Fibroblast of lung (primary cell): ENCODE measurements at places on chromosomes 7 and 10.

GRCh38 chr10:33099748-33100147 is 141.7 kb upstream of the ITGB1 start:
- peak; percentile 88 for DNase-seq

DNA sequence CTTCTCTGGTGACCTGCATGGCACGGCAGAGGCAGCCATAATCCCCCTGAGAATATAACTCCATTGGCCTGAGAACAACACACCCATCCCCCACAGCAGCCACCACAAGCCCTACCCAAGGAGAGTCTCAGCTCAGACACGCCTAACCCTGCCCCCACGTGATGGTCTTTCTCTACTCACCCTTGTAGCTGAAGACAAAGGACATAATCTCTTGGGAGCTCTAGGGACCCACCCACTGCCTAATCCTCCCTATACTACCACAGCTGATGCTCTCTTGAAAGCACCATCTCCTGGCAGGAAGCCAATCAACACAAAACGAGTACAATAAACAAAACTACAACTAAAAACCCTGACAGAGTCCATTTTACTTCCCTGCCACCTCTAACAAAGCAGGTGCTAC is 30.7 kb upstream of the HPSE2 start:
- no peak for DNase-seq

DNA sequence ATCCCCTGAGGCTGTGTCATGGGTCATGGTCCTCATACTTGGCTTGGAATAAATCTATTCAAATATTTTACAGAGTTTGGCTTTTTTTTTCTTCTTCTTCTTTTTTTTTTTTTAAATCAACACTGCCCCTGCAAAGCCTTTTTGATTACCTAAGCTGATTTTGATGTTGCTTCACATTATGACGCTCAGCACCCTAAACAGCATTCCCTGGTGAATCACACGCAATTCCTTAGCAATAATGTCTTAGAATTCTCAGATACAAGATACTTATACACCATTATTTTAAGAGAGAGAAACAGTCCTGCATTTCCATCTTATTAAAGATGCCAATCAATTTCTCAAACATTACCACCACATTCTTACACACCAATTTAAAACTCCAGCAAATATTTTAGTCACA is 323.7 kb upstream of the IGFBP3 start:
- peak; percentile 42 for DNase-seq

- DNase-seq: no peak
Measured at GRCh38 chr10:119541459-119542356, 811 bp downstream of the RGS10 start.

GRCh38 chr7:91264924-91265681 is 870 bp downstream of the FZD1 start:
- peak; percentile 84 for DNase-seq

- DNase-seq: peak; percentile 68
Measured at GRCh38 chr7:112162142-112162766, 43.9 kb downstream of the DOCK4 start.

- no peak for DNase-seq
Measured at GRCh38 chr7:150940431-150941102, 37.6 kb downstream of the KCNH2 start.

GRCh38 chr10:50438049-50438936 is 185.5 kb downstream of the SGMS1 start:
- no peak for DNase-seq

DNA sequence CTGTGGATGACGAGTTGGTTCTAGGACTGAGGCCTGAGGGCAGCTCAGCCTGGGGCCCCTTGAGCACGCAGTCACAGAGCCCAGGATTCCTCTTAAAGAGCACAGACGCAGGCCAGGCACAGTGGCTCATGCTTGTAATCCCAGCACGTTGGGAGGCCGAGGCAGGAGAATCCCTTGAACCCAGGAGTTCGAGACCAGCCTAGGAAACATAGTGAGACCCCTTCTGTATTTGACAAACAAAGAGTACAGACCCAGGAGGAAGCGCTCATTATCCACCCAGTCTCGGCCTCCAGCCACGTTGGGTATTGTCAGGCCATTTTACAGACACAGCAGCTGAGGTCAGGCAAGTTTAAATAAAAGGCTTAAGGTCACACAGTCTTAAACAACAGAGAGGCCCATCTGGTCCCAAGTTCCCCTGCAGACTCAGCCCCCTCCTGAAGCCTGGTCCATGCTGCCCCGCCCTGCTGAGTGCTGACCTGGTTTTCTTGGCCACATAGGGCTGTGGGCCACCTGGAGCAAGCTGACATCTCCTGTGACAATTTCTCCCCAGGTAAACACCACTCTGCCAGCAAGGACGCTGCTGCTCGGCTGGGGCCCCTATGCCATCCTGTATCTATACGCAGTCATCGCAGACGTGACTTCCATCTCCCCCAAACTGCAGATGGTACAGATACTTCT is 12.6 kb downstream of the RGR start:
- DNase-seq: no peak

DNA sequence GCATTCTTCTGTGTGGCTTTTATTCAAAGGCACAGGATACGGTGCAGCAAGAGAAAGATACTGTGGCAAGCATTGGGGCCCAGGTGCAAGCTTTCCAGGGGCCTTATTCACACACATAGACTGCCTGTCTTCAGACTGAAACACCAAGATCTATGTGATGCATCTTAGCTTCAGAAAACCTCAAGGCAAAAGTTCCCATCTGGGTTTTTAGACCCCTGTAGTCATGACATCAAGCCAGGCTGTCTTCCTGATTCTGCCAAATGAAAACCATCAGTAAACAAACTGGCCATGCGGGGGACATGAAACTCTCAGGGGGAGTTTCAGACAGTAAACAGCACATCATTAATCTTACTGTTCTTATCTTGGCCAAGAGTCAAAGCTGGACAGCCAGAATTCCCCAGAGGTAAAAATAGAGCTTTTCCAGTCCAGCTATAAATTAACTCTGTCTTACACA is 9.8 kb downstream of the AGBL3 start:
- peak; percentile 16 for DNase-seq

DNA sequence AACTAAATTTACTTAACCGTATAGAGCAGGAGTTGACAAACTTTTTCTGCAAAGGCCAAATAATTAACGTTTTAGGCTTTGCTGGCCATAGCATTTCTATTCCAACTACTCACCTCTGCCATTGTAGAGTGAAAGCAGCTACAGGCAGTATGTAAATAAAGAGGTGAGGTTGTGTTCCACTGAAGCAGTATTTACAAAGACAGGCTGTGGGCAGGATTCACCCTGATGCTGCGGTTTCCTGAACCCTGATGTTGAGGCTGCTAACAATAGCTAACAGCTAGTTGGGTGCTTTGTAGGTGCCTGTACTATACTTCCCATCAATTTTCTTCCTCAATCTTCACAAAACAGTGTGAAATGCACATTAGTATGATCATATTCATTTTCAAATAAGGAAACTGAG is 47.0 kb upstream of the LAMB1 start:
- no peak for DNase-seq

GRCh38 chr10:61708846-61709245 is 46.1 kb downstream of the CABCOCO1 start:
- no peak for DNase-seq

GRCh38 chr10:88045656-88046415 is 182.4 kb downstream of the PTEN start:
- DNase-seq: no peak

DNA sequence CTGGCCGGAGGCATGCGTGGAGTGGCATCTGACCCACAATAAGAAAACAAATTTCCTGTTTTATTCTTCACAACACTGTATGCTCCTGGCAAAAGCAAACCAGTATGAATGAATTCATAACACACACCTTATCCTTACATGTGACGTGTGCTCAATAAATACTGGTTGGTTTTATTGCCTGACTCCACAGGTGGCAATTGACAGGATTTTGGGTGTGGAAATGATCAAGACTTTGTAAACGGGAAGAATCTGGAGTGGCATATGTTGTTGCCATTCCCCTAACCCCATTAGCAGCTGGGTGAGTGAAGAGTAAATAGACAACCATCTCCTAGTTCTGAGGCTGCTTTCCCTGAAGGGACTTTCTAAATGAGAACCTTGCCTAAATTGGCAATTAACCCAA is 215.5 kb upstream of the AOAH start:
- no peak for DNase-seq

GRCh38 chr7:27972276-27972675 is 208.3 kb downstream of the JAZF1 start:
- DNase-seq: no peak

DNA sequence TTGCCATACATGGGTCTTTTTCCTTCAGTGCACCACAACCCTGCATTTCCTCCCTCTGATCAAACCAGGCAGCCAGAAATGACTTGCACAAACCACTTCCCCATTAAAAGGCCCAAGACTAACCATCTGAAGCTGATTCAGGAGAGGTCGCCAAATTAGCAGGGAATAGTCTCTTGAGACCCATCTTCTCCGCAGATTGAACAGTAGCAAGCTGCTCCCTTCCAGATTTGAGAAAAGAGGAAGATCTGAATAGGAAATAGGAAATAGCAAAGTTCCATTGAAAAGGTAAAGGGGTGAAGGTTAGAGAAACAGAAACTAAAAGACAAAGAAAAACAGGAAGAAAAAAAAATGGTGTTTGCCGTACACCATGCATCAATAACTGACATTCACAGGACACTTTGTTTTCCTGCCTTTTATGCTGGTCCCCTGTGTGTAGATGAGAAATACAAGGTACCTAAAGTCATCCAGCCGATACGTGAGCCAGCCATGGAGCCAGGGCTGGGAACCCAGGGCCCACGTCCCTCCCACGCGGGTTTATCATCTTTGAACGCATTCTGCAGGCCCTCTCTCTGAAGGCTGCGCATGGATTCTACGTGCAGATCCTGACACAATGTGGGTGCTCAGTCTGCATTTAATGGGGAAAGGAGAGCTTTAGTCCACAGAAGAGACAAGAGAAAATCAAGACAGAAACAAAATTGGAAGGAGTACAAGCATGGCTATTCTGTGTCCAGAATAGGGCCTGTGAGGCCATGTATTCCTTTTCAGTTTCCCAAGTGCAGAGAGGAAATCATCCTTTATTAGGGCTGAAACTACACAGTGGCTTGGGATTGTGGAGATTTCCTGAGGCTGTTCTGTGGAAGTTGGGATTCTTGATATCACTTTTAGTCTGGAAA is 268.4 kb upstream of the NPVF start:
- DNase-seq: no peak

- DNase-seq: no peak
Measured at GRCh38 chr7:147053746-147054145, 937.1 kb downstream of the CNTNAP2 start.
